A549 treated with Hydrocortisone at 1 μM for 4 hours (cell line): ENCODE measurements at places on chromosomes 11 and 22. TPM values are rescaled to one million over a fixed set of nuclear protein-coding genes. Genes with fewer than 3 reads are reported as not detected.

Gene SMPD1
- total RNA-seq, result 9.3 to 11.3 TPM (median 10.1 TPM) in 5 replicates

Gene MS4A15
- 0.07 TPM in 1 of 5 replicates, not detected in the others for total RNA-seq

Gene THAP12
- total RNA-seq, result 40.1 to 60.1 TPM (median 45.0 TPM) in 5 replicates

Gene MPPED2
- total RNA-seq, result not detected in 5 replicates

Gene LINC01488
- total RNA-seq, result 0.05 TPM in 1 of 5 replicates, not detected in the others

Gene RANBP1
- total RNA-seq, result 237 to 302 TPM (median 285 TPM) in 5 replicates

Gene VPS37C
- 16.4 to 18.2 TPM (median 17.6 TPM) in 5 replicates for total RNA-seq

Gene ABCG4
- total RNA-seq, result 0.26 to 0.40 TPM (median 0.33 TPM) in 5 replicates

Gene ZDHHC5
- total RNA-seq, result 66.8 to 83.2 TPM (median 69.5 TPM) in 5 replicates

Gene APOL5
- total RNA-seq, result not detected in 5 replicates
